ENCODE measurements at places on chromosomes 6 and 20.

- no peak for DNase-seq
Observed at GRCh38 chr6:166228839-166229528, 61.3 kb upstream of the TBXT start.

DNA sequence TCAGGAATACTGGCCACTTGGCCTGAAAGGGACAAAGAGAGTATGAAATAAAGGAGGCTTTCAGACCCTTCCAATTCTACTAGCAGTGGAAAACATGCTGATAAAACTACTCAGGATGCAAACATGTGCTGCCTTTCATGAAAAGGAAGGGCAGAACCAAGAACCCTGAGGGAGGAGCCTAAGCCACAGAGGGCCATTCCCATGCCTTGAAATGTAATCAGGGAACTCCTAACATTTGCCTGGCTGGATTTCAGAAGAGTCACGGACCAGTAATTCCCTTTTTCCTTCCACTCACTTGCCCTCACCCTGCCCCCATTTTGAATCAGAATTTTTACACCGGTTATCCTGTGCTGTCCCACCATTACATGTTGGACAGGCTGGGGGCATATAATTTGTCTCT lies 116.2 kb downstream of the LAMP5 start:
- DNase-seq = no peak

DNA sequence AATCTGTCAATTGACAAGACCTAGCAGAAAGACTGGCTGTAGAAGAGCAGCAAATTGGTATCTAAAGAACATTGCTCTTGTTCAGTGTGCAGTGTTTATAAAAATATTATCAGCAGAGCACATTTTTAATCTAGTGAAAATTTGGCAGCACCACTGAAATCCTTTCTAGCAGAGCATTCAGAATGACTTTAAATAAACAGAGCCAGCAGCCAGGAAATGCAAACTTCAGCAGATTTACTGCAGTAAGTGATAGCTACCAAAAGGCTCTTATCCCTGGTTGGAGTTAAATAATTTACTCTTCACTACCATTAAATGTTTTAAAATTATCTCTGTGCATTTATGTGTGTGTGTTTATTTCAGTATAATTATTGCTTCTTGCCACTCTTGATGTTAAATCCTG lies 590.9 kb upstream of the CITED2 start:
- no peak for DNase-seq

- DNase-seq = no peak
Observed at GRCh38 chr6:12064131-12064530, 52.0 kb downstream of the HIVEP1 start.

DNA sequence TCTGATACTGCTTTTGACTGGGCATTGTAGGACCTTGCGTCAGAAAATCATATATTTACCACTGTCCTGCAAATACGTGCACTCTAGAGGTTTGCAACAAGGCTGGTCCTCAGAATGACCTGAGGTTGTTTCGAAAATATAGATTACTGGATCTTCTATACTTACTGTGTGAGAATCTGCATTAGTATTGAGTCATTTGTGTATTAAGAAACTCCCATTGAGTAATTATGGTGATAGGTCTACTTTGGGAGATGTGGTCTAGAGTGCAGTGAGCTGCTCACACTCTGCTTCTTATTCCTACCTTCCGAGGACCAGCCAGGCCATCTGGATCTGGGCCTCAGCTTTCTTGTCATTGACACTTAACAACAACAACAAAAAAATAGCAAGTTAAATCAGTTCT lies 9.6 kb downstream of the KLHL32 start:
- DNase-seq = no peak

DNA sequence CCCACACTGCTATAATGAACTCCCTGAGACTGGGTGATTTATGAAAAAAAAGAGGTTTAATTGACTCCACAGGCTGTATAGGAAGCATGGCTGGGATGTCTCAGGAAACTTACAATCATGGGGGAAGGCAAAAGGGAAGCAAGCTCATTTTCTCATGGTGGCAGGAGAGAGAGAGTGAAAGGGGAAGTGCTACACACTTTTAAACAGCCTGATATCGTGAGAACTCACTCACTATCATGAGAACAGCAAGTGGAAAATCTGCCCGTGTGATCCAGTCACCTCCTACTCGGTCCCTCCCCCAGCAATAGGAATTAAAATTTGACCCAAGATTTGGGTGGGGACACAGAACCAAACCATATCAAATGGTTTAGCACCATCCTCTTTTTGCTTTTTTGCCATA lies 116.6 kb upstream of the CEP162 start:
- no peak for DNase-seq

DNA sequence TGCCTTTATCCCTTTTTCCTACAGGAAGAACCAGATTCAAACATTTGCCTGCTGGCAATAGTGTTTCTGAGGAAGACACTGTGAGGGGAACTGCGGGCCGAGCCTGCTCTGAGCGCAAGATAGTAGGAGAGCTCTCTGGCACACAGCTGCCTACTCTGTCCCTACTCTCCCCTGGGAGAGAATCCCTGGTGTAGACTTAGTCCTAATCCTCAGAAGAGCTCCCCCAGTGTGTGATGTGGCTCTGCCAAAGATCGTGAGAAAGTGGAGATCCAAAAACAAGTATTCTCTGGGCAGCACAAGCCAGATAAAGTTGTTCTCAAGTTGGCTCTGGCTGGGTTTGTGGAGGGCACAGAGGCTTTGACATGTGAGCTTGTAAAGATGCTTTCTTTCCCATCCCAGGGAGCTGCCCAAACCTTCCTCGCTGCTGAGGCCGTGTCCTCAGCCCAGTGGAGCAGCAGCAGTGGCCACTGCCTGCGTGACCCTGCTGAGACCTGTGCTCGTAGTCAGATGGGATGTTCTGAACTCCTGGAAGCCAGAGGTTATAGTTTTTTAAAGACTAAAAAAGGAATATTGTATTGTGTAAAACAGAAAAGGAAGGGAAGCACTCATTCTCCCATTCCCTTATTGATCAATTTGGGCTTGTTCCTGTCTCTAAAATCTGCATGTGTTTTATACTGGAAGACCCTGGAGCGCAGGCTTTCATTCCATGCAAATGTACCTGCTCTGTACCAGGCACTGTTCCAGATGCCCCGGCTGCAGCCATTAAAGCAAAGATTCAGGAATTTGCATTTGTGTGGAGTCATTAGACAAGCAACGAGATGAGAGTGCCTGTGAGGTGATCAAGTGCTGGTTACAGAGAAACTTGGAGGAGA lies 30.7 kb downstream of the PNLDC1 start:
- no peak for DNase-seq

DNA sequence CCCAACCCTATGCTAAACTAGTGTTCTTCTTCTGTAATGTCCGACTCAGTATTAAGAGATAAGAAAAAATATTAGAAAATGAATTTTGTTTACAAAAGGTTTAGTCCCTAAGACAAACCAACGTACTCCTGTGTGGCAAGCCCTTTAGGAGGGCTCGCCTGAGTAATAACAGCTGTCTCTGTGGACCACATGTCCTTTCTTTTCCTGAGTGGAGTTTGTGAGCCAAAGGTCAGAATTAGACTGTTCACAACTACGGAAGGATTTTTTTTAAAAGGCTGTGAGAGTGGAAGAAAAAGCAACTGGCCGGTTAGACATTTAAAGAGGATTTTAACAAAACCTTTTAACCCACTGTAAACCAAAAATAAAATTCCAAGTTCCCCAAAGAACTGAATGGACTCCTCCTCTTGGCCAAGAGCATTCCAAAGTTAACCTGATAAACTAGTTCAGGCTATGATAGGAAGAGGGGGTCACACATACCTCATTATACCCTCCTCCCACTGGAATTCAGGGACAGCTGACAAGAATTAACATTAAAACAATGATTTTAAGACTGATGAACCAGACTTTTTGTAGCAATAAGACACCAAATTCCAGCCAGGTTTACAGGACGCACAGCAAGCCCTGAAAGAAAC lies 43.5 kb downstream of the FAM184A start:
- DNase-seq = no peak

- DNase-seq = no peak
Observed at GRCh38 chr6:99338188-99338587, 11.3 kb downstream of the FAXC start.
